GM23248 (cell line): ENCODE measurements at places on chromosomes 13 and 19.

GRCh38 chr13:103203735-103204330 lies 137.6 kb upstream of the SLC10A2 start:
- no peaks in the 10 kb centered on the region for H3K4me1 ChIP-seq
- no peak overlapping the region for H3K27ac ChIP-seq
- H3K36me3 ChIP-seq, result no peaks in the 10 kb centered on the region

DNA sequence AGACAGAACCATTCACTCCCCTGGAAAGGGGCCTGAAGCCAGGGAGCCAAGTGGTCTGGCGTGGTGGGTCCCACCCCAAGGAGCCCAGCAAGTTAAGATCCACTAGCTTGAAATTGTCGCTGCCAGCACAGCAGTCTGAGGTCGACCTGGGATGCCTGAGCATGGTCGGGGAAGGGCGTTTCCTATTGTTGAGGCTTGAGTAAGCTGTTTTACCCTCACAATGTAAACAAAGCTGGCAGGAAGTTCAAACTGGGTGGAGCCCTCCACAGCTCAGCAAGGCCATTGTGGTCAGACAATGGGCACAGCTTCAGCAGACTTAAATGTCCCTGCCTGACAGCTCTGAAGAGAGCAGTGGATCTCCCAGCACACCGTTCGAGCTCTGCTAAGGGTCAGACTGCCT lies 195.6 kb upstream of the DACH1 start:
- no peak overlapping the region for H3K4me3 ChIP-seq
- H3K36me3 ChIP-seq, result no peaks in the 10 kb centered on the region
- no peaks in the 10 kb centered on the region; the same call in 1 of the 2 replicates for H3K27me3 ChIP-seq
- H3K4me1 ChIP-seq, result no peaks in the 10 kb centered on the region

GRCh38 chr19:11555246-11555645 lies 3.8 kb downstream of the ELOF1 start:
- no peak overlapping the region for H3K4me3 ChIP-seq
- H3K4me1 ChIP-seq, result peaks cover 5% of the 10 kb centered on the region
- H3K27me3 ChIP-seq, result no peaks in the 10 kb centered on the region
- H3K27ac ChIP-seq, result no peak overlapping the region
- DNase-seq, result no peak
- H3K36me3 ChIP-seq, result no peaks in the 10 kb centered on the region

DNA sequence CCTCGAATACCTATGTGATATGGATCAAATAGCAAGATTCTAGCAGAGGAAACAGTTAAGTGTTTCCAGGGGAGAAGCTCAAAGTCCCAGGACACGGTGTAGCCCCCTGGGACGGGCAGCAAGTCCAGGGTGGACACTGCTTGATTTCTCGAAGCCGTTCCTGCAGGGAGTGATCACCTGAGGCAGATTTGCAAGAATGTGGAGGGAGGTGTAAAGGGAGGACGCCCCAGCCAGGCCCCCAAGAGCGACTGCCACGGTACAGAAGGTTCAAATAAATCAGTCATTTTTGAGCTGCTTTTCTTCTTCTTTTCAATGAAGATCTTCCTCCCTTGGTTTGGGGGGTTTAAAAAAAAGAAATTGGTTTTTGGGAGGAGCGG lies 41.4 kb downstream of the KLF2 start:
- DNase-seq, result no peak
- no peaks in the 10 kb centered on the region for H3K36me3 ChIP-seq
- H3K4me3 ChIP-seq, result no peak overlapping the region
- H3K4me1 ChIP-seq, result no peaks in the 10 kb centered on the region; the same call in 1 of the 2 replicates
- no peak overlapping the region for H3K27ac ChIP-seq

DNA sequence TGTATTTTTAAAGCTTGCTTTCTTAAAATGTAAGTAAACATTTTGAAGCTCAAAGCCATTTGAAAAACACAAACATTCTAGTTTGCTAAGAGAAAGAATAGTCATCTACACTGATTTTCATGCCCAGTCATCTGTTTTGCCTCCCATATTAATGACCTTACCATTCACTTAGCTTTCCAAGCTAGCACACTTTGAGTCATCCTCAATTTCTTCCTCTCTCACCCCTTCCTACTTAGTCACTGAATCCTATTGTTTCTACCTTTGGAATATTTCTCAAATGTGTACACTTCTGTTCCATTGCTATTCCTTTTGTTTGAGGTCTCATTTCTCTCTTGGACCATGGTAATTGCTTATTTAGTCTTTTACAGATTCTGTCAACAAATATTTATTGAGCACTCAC lies 7.3 kb upstream of the HS6ST3 start:
- DNase-seq, result peak; percentile 40
- H3K36me3 ChIP-seq, result no peaks in the 10 kb centered on the region
- H3K27ac ChIP-seq, result no peak overlapping the region
- H3K4me1 ChIP-seq, result no peaks in the 10 kb centered on the region

- no peaks in the 10 kb centered on the region for H3K36me3 ChIP-seq
- no peak within 1 kb of the TSS for H3K4me3 ChIP-seq
These were observed at the start of gene ARL11 for GRCh38 chr13:49627831-49628652. TSS of gene ARL11 (plus strand) at chr13:49628507. CDS start at chr13:49630448, 1,941 bp downstream.
